ENCODE measurements at places on chromosomes 13 and 19.

- no peak for DNase-seq
These were observed 107.5 kb downstream of the PCCA start for GRCh38 chr13:100196375-100196774.

DNA sequence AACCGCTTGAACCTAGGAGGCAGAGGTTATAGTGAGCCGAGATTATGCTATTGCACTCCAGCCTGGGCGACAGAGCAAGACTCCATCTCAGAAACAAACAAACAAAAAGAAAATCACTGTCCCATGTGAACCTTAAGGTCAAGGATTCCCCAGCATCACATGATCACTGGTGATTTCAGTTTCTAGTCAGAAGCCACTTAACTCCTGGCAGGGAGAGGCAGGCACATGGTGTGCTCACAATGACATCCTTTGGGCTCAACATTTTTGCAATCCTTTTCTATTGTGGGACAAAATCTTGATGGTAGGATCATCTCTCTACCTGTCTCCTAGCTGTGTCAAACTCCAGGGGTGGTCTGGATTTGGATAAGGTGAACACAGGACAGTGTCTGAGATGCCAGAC, 12.1 kb downstream of the AKAP8 start:
- no peak for DNase-seq

- peak; percentile 51 for DNase-seq
These were observed 159.5 kb downstream of the KDM4B start for GRCh38 chr19:5128251-5128935.

- DNase-seq = no peak
These were observed 7.5 kb downstream of the THAP8 start for GRCh38 chr19:36046443-36047050.

- no peak for DNase-seq
These were observed 225.3 kb downstream of the NALCN start for GRCh38 chr13:101190976-101191375.

DNA sequence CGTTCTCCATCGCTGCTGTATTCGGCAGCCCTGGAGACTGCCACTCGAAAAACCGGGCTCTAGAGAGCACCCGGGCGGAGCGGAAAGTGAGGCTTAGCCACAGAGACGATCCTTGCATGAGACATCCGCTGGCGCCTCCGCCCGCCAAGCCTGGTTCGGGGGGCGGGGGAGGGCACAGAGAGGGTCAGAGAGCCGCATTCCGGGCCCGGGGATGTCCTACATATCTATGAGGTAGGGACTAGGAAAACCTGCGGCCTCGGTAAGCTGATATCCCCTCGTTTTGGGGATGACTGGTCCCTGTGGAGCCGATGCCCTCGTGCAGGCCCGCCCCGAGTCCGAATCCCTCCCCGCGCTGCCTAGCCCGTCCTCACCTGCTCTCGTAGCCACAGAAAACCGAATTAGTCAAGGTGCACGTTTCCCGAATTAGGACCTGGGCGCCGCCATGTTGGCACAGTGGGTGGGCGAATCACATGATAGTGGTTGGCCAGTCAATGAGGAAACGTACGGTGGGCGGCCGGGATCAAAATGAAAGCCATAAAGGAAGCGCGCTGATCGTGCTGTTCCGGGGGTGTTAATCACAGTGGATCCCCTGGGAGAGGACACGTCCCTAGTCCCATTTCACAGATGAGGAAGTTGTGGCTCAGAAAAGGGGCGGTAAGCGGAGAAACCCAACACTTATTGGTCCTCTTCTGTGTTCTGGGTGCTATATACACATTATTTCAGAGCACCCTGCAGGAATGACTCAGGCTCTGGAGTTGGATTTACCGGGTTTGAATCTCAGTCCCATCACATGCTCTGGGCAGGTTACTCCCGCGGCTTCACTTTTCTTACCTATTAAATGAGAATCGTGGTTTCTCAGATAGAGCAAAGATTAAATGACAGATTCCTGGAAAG, at the start of gene TRMT1:
Gene TRMT1 (minus strand): TSS at position 459 of the 894 bp plus-strand sequence. CDS start 341 bp downstream, at position 118.
- peak; percentile 52 for DNase-seq

DNA sequence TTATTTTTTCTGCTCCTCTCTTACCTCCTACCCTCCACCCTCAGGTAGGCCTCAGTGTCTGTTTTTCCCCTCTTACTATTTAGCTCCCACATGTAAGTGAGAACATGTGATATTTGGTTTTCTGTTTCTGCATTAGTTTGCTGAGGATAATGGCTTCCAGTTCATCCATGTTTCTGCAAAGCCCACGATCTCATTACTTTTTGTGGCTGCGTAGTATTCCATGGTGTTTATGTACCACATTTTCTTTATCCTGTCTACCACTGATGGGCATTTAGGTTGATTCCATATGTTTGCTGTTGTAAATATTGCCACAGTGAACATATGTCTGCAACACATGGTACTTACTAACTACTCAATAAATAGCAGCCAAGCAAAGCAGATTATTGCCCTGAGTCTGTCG, 56.8 kb downstream of the DNAJC15 start:
- no peak for DNase-seq

- DNase-seq = no peak
These were observed 102.7 kb downstream of the ELF1 start for GRCh38 chr13:40916207-40916998.

- no peak for DNase-seq
These were observed 468 bp downstream of the STX10 start for GRCh38 chr19:13149628-13150186.

DNA sequence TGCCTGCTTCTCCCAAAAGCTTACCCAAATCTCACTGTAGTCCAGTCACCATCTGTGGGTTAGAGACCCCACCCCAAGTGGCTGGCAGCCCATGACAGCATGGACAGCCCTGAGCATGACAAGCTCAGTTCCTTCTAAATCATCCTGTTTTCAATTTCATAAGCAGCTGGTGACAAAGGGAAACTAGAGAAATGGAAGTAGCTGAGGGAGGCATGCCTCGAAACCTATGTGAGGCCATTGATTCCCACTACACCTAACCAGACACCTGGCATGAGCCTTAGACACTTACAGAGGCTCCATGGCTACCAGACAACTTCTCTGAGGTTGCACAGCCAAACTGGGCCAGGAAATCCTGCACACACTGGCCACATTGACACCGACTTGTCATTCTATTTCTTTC, 56.2 kb downstream of the ABCC4 start:
- DNase-seq = no peak

DNA sequence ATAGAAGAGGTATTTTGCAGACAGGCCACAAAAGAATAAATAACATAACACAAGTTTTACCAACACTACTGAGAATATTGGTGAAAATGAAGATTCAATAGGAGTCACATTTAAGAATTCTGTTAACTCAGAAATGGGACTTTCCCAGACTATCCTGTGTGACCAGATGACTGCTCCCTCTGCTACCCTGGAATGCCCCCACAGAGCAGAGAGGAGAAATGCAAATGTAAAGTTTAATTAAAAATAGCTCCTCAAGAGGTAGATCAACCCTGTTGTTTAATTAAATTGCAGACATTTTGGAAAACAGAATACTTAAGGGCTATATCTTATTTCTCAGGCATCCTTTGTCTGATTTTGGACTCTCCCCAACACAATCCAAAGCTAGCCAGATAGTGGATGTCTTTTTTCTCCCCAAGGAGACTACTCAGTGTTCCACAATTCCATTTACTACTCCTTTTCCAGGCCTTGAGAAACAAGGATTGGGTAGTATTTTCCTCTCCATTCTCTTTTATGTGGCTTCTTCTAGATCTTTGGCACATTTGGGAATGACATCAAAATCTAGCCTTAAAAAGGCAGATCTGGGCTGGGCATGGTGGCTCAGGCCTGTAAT, 104.7 kb upstream of the TSC22D1 start:
- DNase-seq = no peak

DNA sequence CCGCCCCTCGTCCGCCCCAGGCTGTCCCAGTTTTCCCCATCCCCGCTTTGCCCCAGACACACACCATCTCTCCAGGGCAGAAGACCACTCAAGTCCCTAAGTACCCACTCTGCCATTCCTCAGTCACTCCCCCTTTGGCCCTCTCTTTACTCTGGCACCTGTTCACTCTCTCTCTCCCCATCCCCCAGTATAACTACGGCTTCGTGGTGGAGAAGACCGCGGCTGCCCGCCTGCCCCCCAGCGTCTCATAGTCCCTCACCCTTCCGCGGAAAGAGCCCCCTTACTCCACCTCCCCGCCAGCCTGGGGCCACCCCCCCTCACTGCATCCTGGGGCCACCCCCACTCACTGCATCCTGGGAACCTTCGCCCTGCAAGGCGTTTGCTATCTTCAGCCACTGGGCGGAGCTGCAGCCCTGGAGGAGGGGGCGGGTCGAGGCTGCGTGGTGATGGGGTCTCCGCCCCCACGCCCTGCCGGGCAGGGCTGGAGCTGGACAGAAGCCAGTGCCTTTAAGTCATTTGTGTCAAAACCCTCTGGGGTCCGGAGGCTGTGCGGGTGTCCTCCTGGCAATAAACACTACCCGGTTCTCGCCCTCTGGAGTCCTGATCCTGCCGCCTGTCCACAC, 5.0 kb downstream of the MVB12A start:
- no peak for DNase-seq

DNA sequence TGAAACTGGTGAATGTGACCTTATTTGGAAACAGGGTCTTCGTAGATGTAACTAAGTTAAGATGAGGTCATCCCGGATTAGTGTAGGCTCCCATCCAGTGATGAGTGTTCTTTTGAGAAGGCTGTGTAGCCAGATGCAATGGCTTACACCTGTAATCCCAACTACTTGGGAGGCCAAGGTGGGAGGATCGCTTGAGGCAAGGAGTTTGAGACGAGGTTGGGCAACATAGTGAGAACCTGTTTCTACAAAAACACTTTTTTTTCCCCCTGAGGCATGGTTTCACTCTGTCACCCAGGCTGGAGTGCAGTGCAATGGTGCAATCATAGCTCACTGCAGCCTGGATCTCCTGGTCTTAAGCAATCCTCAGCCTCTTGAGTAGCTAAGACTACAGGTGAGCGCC, 36.4 kb downstream of the FBN3 start:
- no peak for DNase-seq

DNA sequence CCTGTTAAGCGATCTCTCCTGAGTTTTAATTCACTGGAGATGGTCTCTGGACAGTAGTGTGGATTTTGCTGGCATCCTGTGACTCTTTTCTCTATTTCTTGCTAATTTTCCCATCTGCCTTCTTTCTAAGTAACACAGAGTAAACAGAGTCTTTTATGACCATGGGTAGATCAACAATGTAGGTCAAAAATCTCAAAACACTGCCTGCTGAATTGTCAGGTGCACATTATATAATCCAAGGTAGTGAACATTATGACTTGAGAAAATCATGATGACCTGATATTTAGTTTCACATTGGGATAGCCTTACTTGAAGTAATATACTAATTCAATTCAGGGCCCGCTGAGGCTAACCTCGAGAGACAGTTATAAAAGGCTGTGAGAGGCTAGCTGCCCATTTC, 180.7 kb downstream of the TDRD3 start:
- DNase-seq = no peak

DNA sequence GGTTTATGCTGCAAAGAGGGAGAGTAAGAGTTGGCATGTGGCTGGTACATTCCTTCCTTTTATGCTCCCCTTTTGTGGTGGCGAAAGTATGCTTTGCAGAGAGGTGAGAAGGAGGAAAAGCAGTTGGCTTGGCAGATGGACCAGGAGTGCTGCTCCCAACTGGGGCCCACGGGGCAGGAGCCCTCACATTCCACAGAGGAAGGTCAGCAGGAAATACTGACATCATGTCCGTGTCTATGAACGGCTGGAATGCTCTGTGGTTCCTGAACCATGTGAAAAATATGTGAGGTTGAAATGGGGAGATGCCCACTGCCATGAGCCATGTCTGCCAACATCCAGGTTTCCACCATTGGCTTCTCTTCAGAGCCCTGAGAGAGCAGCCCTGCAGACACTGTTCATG, 33.3 kb upstream of the GAS6 start:
- no peak for DNase-seq

DNA sequence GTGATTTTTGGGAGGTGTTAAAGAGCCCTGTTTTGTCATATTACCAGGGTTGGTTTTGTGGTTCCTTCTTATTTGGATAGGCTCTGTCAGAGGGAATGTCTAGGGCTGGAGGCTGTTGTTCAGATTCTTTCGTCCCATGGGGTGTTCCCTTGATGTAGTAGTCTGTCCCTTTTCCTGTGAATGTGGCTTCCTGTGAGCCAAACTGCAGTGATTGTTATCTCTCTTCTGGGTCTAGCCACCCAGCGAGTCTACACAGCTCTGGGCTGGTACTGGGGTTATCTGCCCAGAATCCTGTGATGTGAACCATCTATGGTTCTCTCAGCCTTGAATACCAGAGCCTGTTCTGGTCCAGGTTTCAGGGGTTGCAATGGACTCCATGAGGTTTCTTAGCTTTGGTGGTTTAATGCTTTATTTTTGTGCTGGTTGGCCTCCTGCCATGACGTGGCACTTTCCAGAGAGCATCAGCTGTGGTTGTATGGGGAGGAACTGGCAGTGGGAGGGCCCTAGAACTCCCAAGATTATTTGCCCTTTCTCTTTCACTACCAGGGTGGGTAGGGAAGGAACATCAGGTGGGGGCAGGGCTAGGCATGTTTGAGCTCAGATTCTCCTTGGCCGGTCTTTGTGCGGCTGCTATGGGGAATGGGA, 78.8 kb downstream of the SPRY2 start:
- no peak for DNase-seq

DNA sequence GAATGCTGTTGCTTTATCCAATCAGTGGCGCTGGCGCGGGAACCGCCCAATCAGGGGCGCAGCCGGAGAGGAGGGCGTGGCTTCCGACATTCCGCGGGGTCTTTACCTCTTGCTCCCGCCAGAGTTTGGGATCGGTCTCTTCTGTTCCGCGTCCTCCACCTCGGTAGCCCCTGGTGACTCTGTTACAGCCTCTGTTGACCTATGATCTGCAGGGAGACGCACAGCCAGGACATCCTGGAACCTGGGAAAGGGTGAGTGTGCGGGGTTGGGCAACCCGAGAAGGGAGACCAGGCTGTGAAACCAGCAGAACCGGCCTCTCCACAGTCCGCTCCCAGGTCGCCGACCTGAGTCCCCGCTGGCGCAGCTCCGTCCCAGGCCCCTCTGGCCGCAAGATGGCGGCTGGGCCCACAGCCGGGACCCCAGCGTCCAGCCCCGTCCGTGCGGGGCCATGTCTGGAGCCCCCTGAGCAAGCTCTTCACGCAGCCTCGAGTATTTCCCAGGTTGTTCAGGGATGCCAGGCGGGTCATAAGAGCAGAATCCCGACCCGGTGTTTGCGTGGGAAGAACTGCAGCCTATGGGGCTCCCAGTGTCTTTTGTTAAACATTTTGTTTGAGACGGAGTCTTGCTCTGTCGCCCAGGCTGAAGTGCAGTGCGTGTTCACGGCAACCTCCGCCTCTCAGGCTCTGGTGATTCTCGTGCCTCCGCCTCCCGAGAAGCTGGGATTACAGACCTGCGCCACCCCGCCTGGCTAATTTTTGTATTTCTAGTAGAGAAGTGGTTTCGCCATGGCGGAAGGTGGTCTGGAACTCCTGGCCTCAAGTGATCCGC, 4.4 kb upstream of the ZNF681 start:
- DNase-seq = no peak

DNA sequence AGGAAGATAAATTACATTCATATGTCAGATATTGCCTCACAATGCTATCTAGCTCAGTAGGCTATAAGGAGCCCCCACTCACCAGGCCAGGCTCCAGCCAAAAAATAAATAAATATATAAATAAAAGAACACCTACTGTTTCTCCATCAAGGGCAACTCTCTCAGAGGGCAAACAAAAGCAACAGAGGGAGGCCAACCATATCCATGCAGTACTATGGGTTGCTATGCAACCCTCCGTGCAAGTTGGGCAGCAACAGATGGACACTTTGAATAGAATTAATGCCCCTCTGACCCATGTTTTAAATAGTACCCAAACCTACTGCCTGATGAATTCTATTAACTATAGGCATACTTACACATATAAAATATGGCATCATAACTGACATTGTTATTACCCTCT, 279.8 kb upstream of the EDNRB start:
- DNase-seq = no peak

Measured in brain pericyte (primary cell).